MCF 10A (cell line): ENCODE measurements at places on chromosomes 5 and 9. TPM values are rescaled to one million over a fixed set of nuclear protein-coding genes. Genes with fewer than 3 reads are reported as not detected.

GRCh38 chr9:89747596-89747995, 142.8 kb downstream of the GADD45G start:
- no peak for DNase-seq

DPM2 gene
- total RNA-seq: 41.5 and 41.8 TPM in 2 replicates

DNA sequence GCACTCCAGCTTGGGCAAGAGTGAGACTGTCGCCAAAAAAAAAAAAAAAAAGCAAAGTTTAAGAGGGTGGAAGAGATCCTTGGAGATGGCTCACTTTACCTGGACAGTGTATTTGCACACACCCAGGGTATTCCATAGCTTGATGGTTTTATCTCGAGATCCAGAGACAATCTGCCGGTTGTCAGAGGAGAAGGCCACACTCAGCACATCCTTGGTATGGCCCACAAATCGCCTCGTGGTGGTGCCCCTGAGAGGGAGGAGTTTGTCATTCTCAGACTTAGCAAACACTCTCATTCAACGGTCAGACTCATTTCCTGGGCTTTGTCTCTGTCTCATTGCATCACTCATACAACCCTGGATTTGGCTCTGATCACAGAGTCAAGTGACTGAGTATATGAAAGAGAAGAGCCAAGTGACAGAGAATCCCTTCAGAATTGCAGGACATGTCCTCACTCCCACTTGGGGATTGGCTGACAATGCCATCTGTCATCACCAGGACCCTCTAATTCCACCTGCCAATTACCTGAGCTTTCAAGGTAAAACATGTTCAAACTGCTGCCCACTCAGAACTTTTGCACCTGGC, 2.2 kb downstream of the RACK1 start:
- peak; percentile 98 for DNase-seq

ABCA1 gene
- total RNA-seq: 0.15 and 0.28 TPM in 2 replicates

- DNase-seq: no peak
These were observed 1026.1 kb upstream of the DMAC1 start for GRCh38 chr9:8825585-8826147.

GRCh38 chr5:153960269-153961215, 78.2 kb downstream of the FAM114A2 start:
- DNase-seq: peak; percentile 30

DNA sequence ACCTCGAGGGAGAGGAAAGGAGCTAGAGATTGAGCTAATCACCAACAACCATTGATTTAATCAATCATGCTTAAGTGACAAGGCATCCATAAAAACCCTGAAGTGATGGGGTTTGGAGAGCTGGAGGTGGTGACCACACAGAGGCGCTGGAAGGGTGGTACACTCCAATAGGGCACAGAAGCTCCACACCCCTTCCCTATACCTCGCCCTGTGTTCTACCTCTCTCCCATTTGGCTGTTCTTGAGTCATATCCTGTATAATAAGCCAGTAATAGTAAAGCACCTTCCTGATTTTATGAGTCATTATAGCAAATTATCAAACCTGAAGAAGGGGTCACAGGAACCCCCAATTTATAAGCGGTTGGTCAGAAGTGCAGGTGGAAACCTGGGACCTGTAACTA, 18.3 kb downstream of the ACTL7B start:
- DNase-seq: peak; percentile 80

DNA sequence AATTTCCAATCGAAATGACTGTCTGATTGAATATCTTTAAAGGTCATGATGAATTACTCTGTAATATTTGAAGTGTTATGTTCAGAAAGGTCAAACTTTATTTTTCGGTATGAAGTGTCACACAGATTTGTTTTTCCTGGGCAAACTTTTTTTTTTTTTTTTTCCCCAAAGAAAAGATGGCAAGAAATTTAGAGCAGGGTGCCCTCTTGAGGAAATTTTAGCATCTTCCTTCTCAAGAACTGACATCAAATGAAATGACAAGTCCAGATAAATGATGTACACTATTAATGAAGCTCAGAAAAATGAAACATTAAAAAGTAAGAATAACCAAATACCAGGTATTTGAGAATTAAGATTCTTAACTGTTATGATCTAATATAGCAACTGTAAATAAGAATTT, 123.6 kb downstream of the INVS start:
- peak; percentile 33 for DNase-seq

ABL1 gene
- 67.5 TPM in 2 replicates for total RNA-seq

GRCh38 chr5:57834829-57835608, 352.4 kb upstream of the ACTBL2 start:
- peak; percentile 78 for DNase-seq

FBXL17 gene
- total RNA-seq: 18.2 and 18.3 TPM in 2 replicates

- no peak for DNase-seq
These were observed 38.3 kb upstream of the ADRA1B start for GRCh38 chr5:159877894-159878448.

DNA sequence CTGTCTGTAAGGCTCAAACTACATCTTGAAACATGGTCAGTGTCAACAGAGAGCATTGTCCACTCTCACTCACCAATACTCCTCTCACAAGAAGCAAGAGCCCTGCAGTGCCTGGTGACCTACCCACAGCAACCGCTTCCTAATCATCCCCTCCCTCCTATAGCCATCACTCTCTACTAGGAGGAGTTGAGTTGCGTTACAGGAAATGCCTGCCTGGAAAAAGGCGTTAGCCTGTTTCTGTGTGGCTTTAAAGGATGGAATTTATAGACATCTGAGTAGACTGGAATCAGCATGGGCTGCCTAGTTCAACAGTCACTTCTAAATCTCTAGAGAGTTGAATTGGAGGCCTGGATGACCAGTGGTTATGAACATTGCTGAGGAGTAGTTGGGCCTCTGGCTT, 108.3 kb upstream of the FER start:
- DNase-seq: no peak

PCDHGA10 gene
- total RNA-seq: 1.4 TPM in 2 replicates

DNA sequence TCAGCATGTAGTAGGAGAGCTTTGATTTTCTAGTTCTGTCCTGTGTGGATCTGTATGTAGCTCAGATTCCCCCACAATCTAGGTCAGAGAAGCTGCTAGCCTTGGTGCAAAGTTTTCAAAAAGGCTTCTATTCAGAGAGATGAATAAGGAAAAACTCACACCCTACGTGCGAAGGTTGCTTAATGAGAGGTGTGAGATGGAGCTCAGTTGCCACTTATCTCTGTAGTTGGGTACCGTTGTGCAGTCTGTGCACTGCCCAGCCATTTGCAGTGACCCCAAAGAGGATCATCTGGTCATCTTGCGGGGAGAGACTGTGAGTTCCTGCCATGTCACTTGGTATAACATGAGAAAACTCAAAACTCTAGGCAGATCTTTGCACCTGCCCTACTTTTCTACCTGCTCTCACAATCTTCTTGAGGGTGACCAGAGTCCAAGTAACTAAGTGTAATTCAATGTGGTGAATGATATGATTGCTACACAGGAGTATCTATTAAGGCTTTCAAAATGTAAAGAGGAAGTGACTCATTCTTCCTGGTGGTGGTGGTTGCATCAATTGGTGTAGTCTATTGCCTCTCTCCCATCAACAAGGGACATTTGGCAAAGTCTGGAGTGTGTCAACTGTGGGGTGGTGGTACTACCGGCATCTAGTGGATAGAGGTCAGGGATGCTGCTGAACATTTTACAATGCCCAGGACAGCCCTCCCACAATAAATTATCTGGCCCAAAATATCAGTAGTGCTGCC, 65.2 kb downstream of the TMC1 start:
- DNase-seq: peak; percentile 98

IL4 gene
- not detected in 2 replicates for total RNA-seq

DNA sequence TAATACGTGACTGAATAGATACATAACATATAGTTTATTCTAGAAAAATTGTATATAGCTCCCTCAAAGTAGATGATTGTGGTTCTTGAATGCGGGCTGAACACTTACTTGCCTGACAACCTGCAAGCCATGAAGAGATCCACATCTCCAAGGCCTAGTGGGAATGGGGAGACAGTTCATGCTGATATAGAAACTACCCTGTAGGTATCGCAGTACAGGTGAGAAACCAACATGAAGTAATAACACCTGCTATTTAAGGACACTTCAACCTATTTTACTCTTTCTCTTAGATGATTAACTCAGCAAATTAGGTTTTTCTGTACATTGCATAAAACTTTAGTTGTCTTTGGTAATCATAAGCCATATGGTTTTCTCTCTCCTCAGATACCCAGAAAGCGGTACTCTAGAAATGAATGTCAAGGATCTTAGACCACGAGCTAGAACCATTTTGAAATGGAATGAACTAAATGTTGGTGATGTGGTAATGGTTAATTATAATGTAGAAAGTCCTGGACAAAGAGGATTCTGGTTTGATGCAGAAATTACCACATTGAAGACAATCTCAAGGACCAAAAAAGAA, 47.3 kb downstream of the UHRF2 start:
- DNase-seq: no peak

DNA sequence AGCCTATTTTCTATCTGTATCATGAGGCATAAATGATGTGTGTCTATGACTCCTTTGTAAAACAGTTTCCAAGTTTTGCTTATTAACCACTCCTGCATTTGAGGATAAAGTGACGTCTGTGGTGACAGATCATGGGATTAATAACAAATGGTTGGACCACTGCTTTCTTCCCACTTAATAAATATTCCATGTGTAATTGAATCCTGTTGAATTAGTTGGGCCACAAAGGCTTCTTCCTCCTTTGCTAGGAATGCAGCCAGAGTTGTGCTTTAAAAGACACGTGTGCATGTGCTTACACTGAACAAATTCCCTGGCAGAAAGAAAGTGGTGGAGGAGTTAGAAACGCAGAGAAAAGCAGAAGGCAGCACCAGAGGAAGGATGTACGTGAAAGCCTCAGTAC, 150.2 kb downstream of the ACTBL2 start:
- no peak for DNase-seq
